ENCODE measurements at places on chromosomes 1 and 21. TPM values are rescaled to one million over a fixed set of nuclear protein-coding genes. Genes with fewer than 3 reads are reported as not detected.

DNA sequence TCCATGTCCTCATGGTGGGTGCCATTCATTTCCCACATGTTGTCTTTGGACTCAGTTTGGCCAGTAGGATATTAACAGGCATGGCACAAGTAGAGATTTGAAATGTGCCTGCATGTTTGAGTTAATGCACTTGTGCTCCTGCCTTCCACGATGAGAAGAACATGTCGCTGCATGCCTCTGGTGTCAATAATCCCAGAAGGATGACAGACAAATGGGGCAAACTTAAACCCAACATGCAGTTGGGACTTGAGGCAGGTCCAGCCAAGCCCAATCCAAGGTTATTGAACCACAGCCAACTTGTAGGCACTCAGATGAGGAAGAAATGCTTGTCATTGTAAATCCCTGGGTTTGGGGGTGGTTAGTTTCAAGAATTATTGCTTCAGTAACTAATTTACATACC lies 174.6 kb downstream of the TRIM33 start:
- no peak overlapping the region for H3K4me3 ChIP-seq
- H3K27me3 ChIP-seq: no peaks in the 10 kb centered on the region
- H3K36me3 ChIP-seq: no peaks in the 10 kb centered on the region
- no peak for DNase-seq
- H3K27ac ChIP-seq: no peak overlapping the region

- no peak for DNase-seq
- H3K36me3 ChIP-seq: no peaks in the 10 kb centered on the region
- no peak overlapping the region for H3K27ac ChIP-seq
- H3K4me1 ChIP-seq: peaks cover 1% of the 10 kb centered on the region
Measured at GRCh38 chr1:115144176-115144575, 54.9 kb upstream of the TSPAN2 start.

DNA sequence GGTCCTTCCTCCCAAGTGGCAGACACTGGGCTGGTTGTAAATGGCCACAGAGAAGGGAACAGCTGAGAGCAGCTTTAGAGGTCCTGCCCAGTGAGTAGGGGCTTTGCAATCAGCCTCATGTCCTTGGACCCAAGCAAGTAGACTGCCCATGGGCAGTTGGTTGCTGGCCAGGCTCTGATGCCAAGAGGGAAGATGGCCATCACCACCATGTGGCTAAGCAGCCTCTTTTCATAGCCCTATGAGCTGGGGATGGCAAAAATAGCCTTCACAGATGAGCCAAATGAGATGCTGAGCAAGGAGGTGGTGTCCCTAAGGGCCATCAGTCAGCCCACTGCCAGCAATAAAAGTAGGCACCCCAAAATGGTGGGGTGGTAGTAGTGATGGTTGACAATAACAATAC lies 3.2 kb downstream of the DISP3 start:
- H3K4me3 ChIP-seq: no peak overlapping the region
- H3K4me1 ChIP-seq: peaks cover 5% of the 10 kb centered on the region
- H3K27ac ChIP-seq: no peak overlapping the region
- DNase-seq: no peak
- H3K27me3 ChIP-seq: peaks cover 38% of the 10 kb centered on the region
- H3K36me3 ChIP-seq: no peaks in the 10 kb centered on the region

The KRTAP24-1 gene
- total RNA-seq: not detected

The SPATA21 gene
- total RNA-seq: not detected

DNA sequence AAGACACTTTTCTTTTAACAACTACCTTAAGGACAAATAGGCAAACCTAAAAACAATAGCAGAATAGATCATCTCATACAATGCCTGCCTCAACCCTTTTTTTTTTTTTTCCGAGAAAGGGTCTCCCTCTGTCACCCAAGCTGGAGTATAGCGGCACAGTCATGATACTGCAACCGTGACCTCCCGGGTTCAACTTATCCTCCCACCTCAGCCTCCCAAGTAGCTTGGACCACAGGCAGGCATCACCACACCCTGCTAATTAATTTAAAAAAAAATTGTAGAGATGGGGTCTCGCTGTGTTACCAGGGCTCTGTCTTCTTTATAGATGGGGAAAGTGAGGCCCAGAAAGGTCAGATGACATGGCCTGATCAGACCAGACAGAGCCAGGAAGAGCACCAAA lies 7.9 kb downstream of the SH3BGRL3 start:
- H3K27ac ChIP-seq: peak overlapping the region; percentile 96
- H3K4me1 ChIP-seq: peaks cover 93% of the 10 kb centered on the region
- peaks cover 24% of the 10 kb centered on the region for H3K36me3 ChIP-seq
- DNase-seq: no peak
- H3K27me3 ChIP-seq: no peaks in the 10 kb centered on the region

GRCh38 chr1:110176299-110176956 lies 26.1 kb downstream of the SLC6A17 start:
- no peaks in the 10 kb centered on the region for H3K4me1 ChIP-seq
- no peak overlapping the region for H3K27ac ChIP-seq
- no peaks in the 10 kb centered on the region for H3K36me3 ChIP-seq
- no peak for DNase-seq

DNA sequence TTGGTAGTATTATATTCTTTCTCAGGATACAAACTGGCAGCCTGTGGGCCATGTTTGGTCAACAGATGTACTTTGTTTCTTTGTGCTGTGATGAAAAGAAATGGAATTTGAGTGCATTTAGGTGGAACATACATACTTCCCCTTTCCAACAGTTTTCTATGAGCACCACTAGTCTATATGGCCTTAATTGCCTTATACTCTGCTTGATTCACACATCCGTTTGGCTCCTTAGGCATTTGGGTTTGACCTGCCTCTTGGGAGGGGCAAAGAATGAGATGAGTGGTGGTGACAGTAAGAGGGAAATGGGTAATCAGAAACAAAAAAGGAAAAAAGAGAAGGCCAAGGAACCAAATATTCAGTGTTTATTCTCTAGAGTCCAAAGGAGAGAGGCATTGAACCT lies 17.0 kb downstream of the CFAP126 start:
- DNase-seq: no peak
- H3K27ac ChIP-seq: no peak overlapping the region
- H3K27me3 ChIP-seq: no peaks in the 10 kb centered on the region
- no peak overlapping the region for H3K4me3 ChIP-seq
- peaks cover 2% of the 10 kb centered on the region for H3K4me1 ChIP-seq

DNA sequence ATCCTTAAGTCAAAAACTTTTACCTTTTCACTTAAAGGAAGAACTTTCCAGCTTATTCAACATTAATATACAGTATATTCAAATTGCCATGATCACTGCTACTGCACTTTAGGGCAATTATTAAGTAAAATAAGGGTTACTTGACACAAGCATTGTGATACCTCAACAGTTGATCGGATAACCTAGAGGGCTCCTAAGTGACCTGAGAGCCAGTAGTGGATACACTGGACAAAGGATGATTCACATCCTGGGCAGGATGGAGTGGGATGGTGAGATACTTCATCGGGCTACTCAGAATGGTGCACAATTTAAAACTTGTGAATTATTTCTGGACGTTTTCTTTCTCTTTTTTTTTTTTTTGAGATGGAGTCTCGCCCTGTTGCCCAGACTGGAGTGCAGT lies 54.5 kb upstream of the PPM1J start:
- H3K27ac ChIP-seq: no peak overlapping the region
- peaks cover 16% of the 10 kb centered on the region for H3K27me3 ChIP-seq
- no peak for DNase-seq
- H3K4me1 ChIP-seq: no peaks in the 10 kb centered on the region

The CFAP45 gene
- total RNA-seq: 0.98 TPM

The SPRR3 gene
- not detected for total RNA-seq

The ADAM30 gene
- total RNA-seq: not detected

- DNase-seq: no peak
- H3K36me3 ChIP-seq: peaks cover 15% of the 10 kb centered on the region
- H3K4me1 ChIP-seq: peaks cover 52% of the 10 kb centered on the region
- no peaks in the 10 kb centered on the region for H3K27me3 ChIP-seq
- H3K27ac ChIP-seq: no peak overlapping the region
Measured at GRCh38 chr1:43830802-43831201, 102.8 kb upstream of the ARTN start.

The RPTN gene
- not detected for total RNA-seq

GRCh38 chr1:10033359-10033845 lies 644 bp downstream of the UBE4B start:
- peaks cover 4% of the 10 kb centered on the region for H3K36me3 ChIP-seq
- H3K4me3 ChIP-seq: peak overlapping the region; percentile 88
- no peak for DNase-seq
- peaks cover 24% of the 10 kb centered on the region for H3K4me1 ChIP-seq
- no peaks in the 10 kb centered on the region for H3K27me3 ChIP-seq

The WDR64 gene
- not detected for total RNA-seq

Data from activated CD4-positive, alpha-beta T cell treated with anti-CD3 and anti-CD28 coated beads for 36 hours (primary cell).